ENCODE measurements at places on chromosomes 6 and 20.

- no peak for DNase-seq
Observed at GRCh38 chr6:71481011-71481410, 192.4 kb downstream of the OGFRL1 start.

DNA sequence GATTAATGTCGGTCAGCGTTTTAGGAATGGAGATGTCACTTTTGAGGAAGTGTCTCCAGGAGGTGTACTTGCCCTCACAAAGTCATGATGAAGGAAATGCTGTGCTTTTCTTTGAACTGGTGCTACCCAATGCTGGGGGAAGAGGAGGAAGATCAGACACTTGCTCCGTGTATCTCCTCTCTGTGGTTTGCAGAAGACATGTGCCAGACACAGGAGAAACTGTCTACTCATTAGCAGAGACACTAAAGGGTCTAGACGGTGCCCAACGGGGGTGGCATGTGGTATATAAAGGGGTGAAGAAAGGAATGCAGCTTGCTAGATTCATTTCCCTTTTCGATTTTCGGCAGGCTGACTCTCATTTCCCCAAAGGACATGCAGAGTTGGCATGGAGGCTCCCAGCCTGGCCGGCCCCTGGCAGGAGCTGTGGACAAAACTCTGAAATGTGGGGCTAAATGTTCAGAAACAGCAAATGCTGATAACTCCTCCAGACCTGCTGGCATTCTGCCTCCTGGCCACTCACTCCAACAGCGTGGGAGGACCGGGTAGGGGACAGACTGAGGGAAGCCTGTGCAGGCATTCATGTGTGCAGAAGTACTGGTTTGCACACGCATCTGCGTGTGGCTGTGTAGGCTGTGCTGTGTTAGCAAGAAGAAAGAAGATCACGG lies 59.6 kb upstream of the QKI start:
- DNase-seq, result no peak

DNA sequence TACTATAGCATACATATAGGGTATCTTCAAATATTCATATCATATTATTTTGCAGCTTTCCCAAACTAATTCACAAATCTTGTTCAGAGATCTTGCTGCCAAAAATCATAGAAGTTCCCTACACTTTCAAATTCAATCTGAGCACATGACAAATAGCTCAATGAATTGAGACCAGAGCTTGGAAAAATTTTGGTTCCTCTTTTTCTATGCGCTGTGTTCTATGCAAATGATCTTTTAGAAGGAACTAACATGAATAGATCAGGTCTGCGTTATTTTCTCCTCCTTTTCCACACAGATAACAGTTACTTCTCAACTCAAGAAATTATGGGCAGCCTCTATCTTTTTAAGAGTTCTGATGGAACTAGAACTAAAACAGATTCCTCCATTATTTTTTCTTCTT lies 316.3 kb downstream of the ARHGAP18 start:
- no peak for DNase-seq

GRCh38 chr6:143336446-143337152 lies 113.9 kb downstream of the ADAT2 start:
- peak; percentile 3 for DNase-seq

DNA sequence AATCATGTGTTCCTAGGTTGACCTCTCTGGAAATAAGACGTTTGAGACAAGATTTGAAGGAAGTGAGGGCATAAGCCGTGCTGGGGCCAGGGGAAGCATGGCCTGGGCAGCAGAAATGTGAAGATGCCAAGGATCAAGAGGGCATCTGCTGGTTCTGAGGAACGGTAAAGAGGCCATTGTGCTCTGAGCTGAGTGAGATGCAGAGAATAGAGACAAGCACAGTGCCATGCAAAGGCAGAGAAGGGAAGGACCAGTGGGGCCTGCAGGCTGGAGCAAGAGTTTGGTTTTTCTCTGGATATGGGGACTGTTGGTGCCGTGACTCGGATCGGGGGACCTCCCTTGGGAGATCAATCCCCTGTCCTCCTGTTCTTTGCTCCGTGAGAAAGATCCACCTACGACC lies 50.8 kb downstream of the SMPDL3A start:
- DNase-seq, result no peak

GRCh38 chr20:2476742-2477615 lies 6.4 kb upstream of the SNRPB start:
- no peak for DNase-seq

DNA sequence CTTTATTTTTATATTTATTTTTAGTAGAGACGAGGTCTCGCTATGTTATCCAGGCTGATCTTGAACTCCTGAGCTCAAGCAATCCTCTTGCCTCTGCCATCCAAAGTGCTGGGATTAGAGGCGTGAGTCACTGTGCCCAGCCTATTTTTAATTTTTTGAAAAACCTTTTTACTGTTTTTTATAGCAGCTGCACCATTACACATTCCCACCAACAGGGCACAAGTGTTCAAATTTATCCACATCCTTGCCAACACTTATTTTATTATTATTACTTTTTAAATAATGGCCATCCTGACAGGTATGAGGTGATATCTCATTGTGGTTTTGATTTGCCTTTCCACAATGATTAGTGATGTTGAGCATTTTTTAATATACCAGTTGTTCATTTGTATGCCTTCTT lies 42.5 kb downstream of the PACSIN1 start:
- no peak for DNase-seq

DNA sequence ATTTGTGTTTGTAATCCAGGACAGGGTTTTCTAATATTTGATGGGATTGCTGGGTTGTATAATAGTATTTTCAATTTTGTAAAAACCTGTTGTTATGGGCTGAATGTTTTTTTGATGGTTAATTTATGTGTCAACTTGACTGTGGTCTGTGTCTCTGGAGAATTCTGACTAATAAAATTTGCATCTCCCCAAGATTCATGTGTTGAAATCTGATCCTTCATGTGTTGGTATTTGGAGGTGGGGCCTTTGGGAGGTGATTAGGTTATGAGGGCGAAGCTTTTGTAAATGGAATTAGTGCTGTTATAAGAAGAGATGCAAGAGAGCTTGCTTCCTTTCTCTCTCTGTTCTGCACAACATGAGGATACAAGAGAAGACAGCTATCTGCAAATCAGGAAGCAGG lies 48.7 kb upstream of the SAMD5 start:
- DNase-seq, result no peak

- DNase-seq, result no peak
Observed at GRCh38 chr6:11217360-11218101, 14.9 kb downstream of the NEDD9 start.

- DNase-seq, result no peak
Observed at GRCh38 chr6:1662534-1662933, 52.8 kb downstream of the FOXC1 start.

DNA sequence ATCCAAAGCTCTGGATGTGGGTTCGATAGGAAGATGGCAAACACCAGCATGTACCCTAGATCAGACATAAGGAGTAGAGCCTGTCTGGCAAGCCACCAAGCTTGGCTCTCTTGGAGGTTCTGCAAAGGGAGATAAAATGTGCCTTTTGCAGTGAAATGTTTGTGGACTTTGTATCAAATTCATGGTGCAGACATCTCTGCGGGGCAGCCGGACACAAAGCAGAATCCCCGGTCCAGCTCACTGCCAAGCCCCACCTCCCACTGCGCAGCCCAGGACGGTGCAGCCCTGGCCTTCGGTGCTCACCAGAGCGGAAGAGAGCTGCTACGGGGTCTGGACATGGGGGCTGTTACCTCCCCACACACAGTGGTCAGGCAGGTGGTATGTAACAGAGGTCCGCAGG lies 333.6 kb upstream of the JARID2 start:
- DNase-seq, result no peak

DNA sequence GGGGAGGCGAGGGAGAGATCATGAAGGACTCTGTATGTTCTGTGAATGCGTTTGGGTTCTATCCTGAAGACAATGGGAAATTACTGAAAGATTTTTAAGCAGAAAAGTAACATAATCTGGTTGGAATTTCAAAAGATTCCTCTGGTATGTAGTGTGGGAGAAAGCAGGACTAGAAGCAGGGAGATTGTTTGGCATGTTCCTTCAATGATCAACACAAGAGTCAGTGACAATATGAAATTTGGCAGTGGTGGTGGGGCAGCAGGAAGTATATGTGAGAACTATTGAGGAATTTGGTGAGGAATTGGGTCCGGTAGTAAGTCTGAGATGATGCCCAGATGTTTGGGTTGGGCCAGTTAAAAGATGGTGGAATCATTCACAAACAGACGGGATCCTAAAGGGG lies 348.7 kb downstream of the CD83 start:
- DNase-seq, result no peak

- DNase-seq, result no peak
Observed at GRCh38 chr20:4835244-4836177, 113.8 kb downstream of the PRND start.

DNA sequence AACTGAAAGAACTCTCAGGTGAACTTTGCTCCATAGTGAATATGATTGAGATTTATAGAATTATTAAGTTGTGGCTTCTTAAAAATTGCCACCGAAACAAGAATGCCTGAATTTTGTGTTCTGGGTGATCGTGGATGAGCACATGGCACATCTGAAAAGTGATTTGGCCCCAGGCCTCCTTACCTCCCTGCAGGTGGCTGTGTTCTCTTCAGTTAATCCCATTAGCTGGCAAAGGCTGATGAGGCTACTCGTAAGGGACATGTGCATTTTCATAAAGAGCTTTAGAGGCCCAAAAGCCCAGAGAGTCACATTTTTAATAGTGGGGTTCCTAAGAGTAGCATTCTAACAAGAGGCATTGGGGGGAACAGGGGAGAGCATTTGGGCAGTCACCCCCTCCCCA lies 22.6 kb downstream of the GNAS start:
- no peak for DNase-seq

DNA sequence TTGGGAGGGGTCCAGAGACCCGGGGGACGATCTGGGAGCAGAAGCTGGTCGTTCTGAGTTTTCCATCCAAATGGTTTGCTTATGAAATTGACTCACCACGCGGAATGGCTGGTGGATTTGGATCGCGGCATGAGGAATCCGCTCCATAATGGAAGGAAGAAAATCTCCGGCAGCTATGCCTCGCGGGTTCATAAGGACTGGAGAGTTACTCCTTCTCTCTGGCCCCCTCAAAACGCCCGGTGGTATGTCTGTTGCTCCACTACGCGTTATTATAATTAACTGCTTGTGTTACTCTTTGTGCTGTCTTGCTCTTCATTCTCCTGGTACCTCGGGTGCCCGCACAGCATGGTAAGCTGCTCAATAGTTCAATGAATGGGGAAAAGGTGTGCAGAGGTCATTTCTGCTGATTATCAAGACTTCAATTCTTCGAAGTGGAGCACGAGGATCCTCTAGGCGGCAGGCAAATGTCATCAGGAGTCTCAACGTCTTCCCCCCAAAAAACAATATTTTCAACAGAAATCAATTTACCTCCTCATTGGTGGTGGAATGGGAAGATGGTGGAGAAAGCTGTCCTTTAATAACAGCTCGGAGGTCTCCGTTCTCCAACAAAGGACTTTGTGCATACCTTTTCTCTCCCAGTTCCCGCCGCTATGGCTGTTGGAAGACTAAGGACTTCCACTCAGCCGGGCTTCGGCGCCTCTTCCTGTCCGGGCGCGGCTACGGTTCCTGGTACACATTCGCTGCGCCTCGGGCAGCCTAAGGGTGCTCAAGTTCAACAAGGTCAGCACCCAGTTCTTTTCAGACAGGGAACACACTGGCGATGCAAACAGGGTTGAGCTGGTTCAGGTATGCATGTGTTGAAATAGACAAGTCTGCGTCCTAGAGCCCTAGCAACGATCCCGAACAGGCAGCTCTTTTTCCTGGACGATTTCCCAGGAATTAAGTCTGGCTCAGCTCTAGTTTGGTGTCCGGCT lies 9.2 kb upstream of the PRSS16 start:
- DNase-seq, result peak; percentile 23

DNA sequence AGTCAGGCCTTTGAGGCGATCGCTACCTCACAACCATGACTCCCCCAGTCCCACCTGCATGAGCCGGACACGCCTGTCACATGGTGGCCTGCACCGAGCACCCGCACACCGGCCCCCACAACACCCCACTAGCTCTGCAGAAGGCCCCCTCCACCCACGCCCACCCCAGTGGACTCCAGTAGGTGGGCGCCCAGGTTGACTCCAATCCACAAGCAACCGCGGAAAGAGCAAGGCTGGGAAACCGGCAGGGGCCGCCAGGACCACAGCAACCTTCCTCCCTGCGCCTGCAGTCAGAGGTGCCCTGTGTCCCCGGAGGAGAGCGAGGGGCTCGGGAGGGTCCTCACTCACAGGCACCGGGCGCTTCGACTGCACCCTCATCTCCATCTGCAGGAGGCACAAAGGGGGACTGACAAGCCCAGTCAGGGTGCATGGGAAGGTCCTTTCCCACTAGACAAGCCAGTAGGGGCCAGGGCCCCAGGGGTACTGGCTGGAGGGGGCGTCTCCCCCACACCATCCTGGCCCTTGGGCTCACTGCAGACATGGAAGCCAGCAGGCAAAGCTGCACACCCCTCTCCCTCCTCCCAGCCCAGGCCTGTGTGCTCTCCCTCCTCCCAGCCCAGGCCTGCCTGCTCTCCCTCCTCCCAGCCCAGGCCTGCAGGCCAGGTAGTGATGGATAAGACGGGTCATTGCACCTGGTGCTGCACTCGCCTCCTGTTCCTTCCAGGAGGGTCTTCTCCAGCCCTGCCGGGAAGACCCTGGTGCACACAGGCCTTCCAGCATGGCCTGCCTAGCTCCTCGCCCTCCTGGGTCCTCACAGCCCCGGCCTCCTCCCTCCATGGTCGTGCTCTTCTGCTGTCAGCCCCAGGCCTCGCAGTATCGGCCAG lies 137.2 kb downstream of the DLL1 start:
- no peak for DNase-seq

- no peak for DNase-seq
Observed at GRCh38 chr20:44035924-44036323, 121.3 kb downstream of the TOX2 start.

DNA sequence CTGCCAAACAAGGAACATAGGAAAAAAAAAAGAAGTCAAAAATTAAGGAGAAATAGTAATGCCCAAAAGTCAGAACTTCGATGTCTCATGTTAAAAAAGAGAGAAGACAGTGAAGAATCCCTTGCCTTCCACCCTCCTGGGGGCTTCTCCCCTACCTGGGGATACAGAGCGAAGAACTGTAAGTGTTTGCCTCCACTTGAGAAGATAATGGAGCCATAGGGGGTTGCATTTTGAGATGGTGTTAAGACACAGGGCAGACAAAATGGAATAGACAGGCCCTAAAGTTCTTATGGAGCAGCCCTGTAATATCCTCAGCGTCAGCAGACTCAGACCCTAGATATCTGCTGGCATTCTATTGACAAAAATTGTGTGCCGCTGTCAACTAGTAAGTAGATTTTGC lies 222.2 kb upstream of the MAP3K7 start:
- DNase-seq, result no peak

- peak; percentile 57 for DNase-seq
Observed at GRCh38 chr6:119517428-119517827, 167.9 kb upstream of the MAN1A1 start.
